ENCODE measurements at places on chromosomes 2 and 18. TPM values are rescaled to one million over a fixed set of nuclear protein-coding genes. Genes with fewer than 3 reads are reported as not detected.

NAT8 gene
- total RNA-seq, result not detected

SCYGR4 gene
- not detected for total RNA-seq

SERPINB3 gene
- total RNA-seq, result not detected

CHRND gene
- total RNA-seq, result not detected

GNLY gene
- total RNA-seq, result 1.8 TPM

PHOSPHO2 gene
- total RNA-seq, result 6.3 TPM

AGXT gene
- total RNA-seq, result not detected

GRCh38 chr2:56587456-56587855, 403.7 kb downstream of the CCDC85A start:
- H3K27ac ChIP-seq, result no peak overlapping the region
- H3K36me3 ChIP-seq, result no peaks in the 10 kb centered on the region
- no peak overlapping the region for H3K4me3 ChIP-seq
- no peaks in the 10 kb centered on the region for H3K4me1 ChIP-seq
- no peaks in the 10 kb centered on the region for H3K27me3 ChIP-seq
- DNase-seq, result no peak

DNA sequence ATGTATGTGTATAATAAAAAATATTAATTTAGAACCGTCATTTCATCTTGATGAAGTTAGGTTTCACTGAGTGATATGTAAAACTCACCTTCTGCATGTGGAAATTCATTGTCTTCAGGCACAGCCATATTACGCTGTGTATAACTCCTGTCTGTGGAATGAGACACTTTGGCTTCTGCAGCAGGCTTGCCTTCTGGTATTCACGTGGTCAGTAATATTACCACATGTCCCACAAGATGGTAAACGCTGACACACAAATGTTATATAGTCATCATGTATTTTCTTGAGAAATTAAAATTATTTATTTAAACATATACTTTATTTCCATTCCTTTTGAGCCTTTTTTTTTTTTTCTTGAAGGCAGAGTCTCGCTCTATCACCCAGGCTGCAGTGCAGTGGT, 25.1 kb upstream of the AAK1 start:
- no peaks in the 10 kb centered on the region for H3K4me1 ChIP-seq
- DNase-seq, result no peak
- H3K27me3 ChIP-seq, result peaks cover 29% of the 10 kb centered on the region
- no peak overlapping the region for H3K4me3 ChIP-seq
- no peak overlapping the region for H3K27ac ChIP-seq

DNA sequence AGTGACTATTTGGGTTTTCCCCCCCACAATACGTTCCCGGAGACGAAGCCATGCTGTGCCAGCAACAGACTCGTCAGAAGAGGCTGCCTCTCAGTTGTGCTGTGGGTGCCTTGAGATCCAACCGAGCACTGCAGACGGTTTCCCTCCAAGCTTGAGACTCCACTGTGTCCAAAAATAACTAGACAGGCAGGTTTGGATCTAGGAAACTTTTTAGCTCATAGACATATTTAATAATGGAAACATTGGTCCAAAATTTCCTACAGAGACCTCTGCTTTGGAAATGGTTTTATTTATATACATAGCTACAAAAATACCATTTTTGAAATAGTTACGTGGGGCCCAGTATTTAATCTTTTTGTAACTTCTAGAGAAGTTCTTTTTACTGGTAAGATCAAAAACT, 63.1 kb upstream of the SPATS2L start:
- no peaks in the 10 kb centered on the region for H3K4me1 ChIP-seq
- no peak for DNase-seq
- no peak overlapping the region for H3K4me3 ChIP-seq

DNA sequence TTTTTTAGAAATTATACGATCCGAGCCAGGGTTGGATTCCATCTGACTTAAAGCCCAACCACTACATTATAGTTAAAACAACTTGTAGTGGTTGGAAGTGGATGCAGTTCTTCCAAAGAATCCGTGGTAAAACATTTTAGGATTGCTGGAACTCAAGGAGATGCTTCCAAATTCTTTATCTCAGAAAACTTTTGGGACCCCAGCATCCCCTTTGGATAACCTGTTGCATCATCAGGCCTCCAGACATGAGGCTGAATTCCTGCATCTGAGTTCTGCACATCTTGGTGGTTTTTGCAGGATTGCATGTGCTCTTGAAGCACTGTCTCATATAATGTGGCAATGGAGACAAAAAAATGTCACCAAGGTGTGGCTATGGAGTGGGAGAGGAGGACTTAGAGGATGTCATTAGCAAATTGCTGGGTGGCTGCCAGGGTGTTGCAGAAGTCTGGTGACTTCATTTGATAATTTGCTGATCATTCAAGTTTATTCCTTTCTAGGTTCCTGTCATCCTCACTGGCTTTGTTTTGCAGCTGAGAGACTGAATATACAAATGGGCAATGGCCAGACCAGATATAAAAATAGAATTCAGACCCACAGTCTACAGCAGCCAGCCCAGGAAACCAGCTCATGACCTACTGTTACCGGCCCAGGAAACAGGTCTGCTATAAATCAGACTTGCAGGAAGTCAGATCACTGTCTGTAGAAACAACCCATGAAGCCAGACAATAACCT, 207.7 kb downstream of the BCL2 start:
- DNase-seq, result no peak
- no peak overlapping the region for H3K4me3 ChIP-seq

- no peaks in the 10 kb centered on the region for H3K27me3 ChIP-seq
- DNase-seq, result no peak
- no peaks in the 10 kb centered on the region for H3K36me3 ChIP-seq
- H3K4me1 ChIP-seq, result peaks cover 7% of the 10 kb centered on the region
- H3K27ac ChIP-seq, result no peak overlapping the region
Observed at GRCh38 chr2:112920923-112921532, 10.1 kb downstream of the IL37 start.

DNA sequence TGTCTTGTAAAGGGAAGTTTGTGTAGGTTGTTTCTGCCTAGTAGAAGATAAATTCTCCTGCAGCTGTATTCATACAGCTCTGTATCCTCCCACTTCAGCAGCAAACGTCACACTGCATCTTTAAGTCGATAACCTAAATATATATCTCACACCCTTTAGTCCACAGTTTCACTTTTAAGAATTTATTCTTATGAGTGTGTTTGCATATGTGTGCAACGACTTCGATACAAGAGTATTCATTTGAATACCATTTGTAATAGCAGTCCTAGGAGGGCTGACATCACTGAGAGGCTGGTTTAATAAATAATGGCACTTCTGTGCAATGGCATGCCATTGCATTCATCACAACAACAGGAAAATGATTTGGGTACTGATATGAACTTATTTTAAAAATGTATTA, 63.8 kb upstream of the MSH6 start:
- peak overlapping the region; percentile 25 for H3K4me3 ChIP-seq
- no peak overlapping the region for H3K27ac ChIP-seq
- peaks cover 55% of the 10 kb centered on the region for H3K4me1 ChIP-seq
- no peak for DNase-seq
- no peaks in the 10 kb centered on the region for H3K36me3 ChIP-seq

DNA sequence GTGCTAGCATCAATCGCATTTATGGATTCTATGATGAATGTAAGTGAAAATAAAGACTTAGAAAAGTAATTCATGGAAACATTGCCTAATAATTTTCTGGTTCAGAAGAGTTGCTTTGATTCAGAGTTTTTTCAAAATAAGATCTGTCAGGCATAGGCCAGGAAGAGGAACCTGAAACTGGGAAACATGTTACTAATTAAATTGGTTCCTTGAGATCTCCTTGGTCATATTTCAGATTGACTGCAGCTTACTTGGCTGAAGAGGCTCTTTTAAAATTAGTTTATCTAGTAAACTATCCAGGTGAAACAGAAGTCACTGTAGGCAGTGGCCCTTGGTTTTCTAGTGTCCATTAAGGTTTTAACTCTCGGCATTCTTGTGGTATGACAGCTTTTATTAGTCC, 27.4 kb downstream of the PPP1CB start:
- no peak for DNase-seq
- H3K4me1 ChIP-seq, result peaks cover 20% of the 10 kb centered on the region
- no peaks in the 10 kb centered on the region for H3K27me3 ChIP-seq
- H3K27ac ChIP-seq, result no peak overlapping the region
- no peak overlapping the region for H3K4me3 ChIP-seq

GRCh38 chr18:45386041-45386655, 229.1 kb upstream of the SLC14A2 start:
- H3K36me3 ChIP-seq, result no peaks in the 10 kb centered on the region
- peaks cover 12% of the 10 kb centered on the region for H3K27me3 ChIP-seq
- DNase-seq, result no peak
- no peak overlapping the region for H3K27ac ChIP-seq

DNA sequence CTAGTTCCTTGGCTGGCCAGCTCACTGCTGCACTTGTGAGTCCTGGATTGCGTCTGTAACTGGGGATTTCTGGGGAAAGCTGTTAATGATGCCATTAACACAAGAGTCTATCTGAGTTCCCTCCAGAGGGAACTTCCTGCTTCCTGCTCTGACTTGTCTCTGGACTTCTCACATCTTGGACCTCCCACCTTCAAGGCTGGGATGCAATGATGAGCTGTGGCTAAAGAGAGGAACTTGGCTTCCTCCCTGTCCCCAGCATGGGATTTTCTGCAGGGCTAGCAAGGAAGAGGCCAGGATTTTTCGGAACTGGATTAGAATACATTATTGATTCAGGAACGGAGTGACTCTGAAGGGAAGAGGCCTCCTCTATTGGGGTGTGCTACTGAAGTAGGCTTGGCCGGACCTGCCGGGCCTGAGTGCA, 155.5 kb downstream of the CLIP4 start:
- no peaks in the 10 kb centered on the region for H3K36me3 ChIP-seq
- no peak for DNase-seq
- H3K4me1 ChIP-seq, result no peaks in the 10 kb centered on the region
- peaks cover 6% of the 10 kb centered on the region for H3K27me3 ChIP-seq
- H3K27ac ChIP-seq, result no peak overlapping the region

- H3K27me3 ChIP-seq, result no peaks in the 10 kb centered on the region
- no peak overlapping the region for H3K27ac ChIP-seq
- no peak for DNase-seq
- no peak overlapping the region for H3K4me3 ChIP-seq
- no peaks in the 10 kb centered on the region for H3K4me1 ChIP-seq
- H3K36me3 ChIP-seq, result no peaks in the 10 kb centered on the region
Observed at GRCh38 chr2:228417956-228418355, 236.5 kb upstream of the SPHKAP start.

DNA sequence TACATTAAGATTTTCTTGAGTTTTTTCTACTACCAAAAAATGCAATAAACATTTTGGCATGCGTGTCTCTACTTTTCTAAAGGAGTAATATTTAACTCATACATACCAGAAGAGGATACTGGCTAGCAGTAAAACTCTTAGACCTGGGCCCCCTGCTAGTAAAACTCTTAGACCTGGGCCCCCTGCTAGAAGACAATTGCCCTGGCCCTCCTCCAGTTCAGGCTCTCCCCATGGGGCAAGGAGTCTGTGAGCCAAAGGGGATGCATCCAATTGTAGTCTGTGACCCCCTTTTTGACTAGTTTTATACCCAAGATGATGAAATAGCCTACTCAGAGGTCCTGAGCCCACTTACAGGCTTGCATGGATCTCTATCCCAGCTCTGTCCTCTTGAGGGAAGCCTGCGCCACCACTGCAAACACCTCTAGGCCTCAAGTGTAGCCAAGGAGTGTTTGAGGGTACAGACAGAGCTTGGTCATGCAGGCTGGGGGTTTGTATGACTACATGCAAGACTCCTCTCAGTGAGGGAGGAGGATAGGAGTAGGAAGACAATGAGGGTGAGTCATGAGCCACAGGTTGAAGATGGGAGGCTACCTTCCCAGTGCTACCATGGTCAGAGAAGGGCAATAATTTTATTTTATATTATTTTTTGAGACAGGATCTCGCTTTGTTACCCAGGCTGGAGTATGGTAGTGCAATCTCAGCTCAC, 45.2 kb upstream of the PGAP1 start:
- H3K36me3 ChIP-seq, result no peaks in the 10 kb centered on the region
- no peak overlapping the region for H3K4me3 ChIP-seq
- no peaks in the 10 kb centered on the region for H3K27me3 ChIP-seq
- no peaks in the 10 kb centered on the region for H3K4me1 ChIP-seq
- no peak overlapping the region for H3K27ac ChIP-seq

DNA sequence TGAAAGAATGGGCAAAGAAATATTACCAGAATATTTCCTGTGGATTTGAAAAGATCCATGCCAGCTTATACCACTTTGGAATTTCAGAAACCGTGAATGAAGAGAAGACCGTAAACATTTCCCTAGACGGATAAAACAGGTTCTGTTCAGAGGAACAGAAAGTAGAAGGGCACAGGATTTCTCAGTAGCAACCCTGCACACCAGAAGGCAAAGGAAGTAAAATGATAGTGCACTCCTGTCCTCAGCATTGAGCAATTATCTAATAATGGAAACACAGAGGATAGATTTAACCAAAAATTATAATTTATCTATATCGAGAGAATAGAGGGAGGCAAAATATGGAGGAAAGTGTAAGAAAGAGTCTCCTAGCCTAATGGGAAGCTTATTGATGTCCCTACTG, 87.0 kb upstream of the ITGA6 start:
- H3K36me3 ChIP-seq, result no peaks in the 10 kb centered on the region
- H3K4me1 ChIP-seq, result peaks cover 14% of the 10 kb centered on the region
- peaks cover 17% of the 10 kb centered on the region for H3K27me3 ChIP-seq
- no peak overlapping the region for H3K27ac ChIP-seq
- DNase-seq, result no peak

- H3K4me3 ChIP-seq, result no peak overlapping the region
- H3K36me3 ChIP-seq, result peaks cover 8% of the 10 kb centered on the region
- H3K27me3 ChIP-seq, result no peaks in the 10 kb centered on the region
- no peaks in the 10 kb centered on the region for H3K4me1 ChIP-seq
- DNase-seq, result no peak
Observed at GRCh38 chr2:207833251-207833751, 63.6 kb upstream of the FZD5 start.

- no peaks in the 10 kb centered on the region for H3K27me3 ChIP-seq
- no peak for DNase-seq
- H3K27ac ChIP-seq, result no peak overlapping the region
- H3K4me3 ChIP-seq, result no peak overlapping the region
Observed at GRCh38 chr2:102154364-102154763, 11.8 kb downstream of the IL1R1 start.

DNA sequence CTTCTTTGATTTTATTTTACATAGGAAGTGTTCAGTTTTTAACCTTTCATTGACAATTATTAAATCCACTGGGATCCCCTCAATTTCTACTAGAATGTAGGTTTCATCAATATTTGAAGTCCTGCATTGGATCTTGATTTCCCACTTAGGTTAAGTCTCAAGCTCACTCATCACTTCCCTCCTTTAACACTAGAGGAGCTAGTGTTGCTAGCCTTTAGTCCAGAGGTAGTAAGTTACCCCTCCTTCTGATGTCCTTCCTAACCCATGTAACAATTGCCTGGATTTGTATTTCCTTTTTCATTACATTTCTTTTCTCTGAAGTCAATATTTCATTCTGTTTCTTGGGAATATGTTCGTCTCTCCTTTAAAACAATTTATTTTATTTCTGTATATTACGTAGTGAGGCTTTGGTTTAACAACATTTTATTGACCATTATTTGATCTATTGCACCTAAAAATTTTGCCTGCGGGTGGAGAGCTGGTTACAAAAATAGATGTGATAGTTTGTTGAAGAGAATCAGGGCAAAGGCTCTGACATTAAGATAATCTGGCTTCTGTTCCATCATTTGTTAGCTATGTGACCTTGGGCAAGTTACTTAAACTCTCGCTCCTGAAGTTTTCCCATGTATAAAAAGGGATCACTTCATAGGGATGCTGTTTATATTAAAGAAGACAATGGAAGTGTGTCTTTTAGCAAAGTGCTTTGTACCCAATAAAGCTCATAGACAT, 833.0 kb downstream of the SLC4A3 start:
- no peaks in the 10 kb centered on the region for H3K27me3 ChIP-seq
- no peaks in the 10 kb centered on the region for H3K36me3 ChIP-seq
- H3K27ac ChIP-seq, result no peak overlapping the region
- no peak overlapping the region for H3K4me3 ChIP-seq
- DNase-seq, result no peak

- no peak overlapping the region for H3K27ac ChIP-seq
- no peak overlapping the region for H3K4me3 ChIP-seq
- no peaks in the 10 kb centered on the region for H3K4me1 ChIP-seq
- H3K27me3 ChIP-seq, result peaks cover 3% of the 10 kb centered on the region
Observed at GRCh38 chr18:75538727-75539126, 111.2 kb upstream of the SMIM21 start.

All from activated B cell treated with CpG ODN at 0.5 μM for 24 hours (primary cell).